ENCODE measurements at places on chromosomes 4 and X. TPM values are rescaled to one million over a fixed set of nuclear protein-coding genes. Genes with fewer than 3 reads are reported as not detected.

GALNTL6 gene
- total RNA-seq, result not detected

IGSF1 gene
- not detected for total RNA-seq

AP1S2 gene
- total RNA-seq, result 41.4 TPM

NLRP2B gene
- not detected for total RNA-seq

DNA sequence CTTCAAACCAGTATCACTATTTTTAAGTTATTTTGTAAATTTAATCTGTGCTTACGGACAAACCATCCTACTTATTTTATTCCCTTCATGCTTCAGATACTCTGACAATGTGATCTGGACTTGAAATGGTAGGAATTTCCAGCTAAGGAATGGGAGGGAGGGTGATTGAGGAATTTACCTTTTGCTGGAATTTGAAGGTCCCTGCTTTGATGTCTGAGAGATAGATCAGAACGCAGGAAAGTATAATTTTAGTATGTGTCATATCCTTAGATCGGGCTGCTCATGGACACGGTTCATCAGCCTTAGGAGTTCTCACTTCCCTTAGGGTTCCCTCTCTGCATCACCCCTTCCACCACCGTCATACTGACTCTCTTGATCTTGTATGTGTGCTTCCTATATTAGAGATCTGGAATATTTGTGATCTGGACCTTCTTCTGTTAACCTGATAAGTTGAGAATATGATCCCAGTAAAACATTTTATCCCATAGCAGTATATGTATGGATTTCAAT is 16.8 kb downstream of the OCRL start:
- DNase-seq, result no peak

- DNase-seq, result no peak
Observed at GRCh38 chr4:22496165-22496813, 19.6 kb downstream of the ADGRA3 start.

GRCh38 chr4:26116057-26116456 is 202.0 kb downstream of the SMIM20 start:
- no peak for DNase-seq

- DNase-seq, result no peak
Observed at GRCh38 chrX:134624046-134624430, 34.2 kb downstream of the PLAC1 start.
